RKO (cell line): ENCODE measurements at places on chromosomes 13 and 19.
A peak's percentile ranks its signal among the peaks of the same experiment; 100 is the strongest.

GRCh38 chr19:13883516-13884064, 6.7 kb downstream of the NANOS3 start:
- DNase-seq: no peak

- no peak for DNase-seq
These were observed 635 bp upstream of the PCCA start for GRCh38 chr13:100088273-100088643.

- DNase-seq: no peak
These were observed 276.5 kb downstream of the GPC6 start for GRCh38 chr13:93502987-93503615.

DNA sequence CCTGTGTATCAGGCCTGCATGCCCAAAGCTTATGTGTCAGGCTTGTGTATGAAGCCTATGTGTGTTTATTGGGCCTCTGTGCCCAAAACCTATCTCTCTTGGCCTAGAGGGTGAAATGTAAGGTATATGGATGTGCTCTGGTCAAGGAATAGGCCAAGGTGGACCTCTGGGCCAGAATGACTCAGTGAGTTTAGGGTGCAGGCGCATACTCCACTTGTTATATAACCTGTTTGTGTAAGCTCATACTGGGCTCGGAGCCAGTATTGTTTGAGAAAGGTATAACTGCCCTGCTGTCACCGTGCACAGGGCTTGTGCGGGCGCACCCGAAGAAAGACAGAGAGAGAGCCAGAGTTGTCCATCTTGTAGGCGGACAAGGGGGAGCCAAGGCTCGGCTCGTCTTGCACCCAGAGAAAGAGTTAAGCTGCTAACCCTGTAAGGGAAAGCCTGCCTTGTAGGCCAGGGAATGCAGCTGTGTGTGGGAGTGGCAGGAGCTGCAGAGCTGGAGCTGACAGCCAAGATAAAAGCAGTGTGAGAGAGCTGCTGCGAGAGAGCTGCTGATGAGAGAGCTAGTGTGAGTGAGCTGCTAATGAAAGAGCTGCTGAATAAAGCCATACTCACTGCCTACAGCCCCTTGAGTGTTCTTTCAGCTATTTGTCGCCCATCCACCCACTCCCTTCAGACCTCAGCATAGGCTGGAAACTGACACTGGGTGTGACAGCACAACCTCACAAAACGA, 43.4 kb upstream of the N4BP2L1 start:
- DNase-seq: no peak

GRCh38 chr13:45393941-45394570, 24.1 kb downstream of the SLC25A30 start:
- DNase-seq: peak; percentile 71

DNA sequence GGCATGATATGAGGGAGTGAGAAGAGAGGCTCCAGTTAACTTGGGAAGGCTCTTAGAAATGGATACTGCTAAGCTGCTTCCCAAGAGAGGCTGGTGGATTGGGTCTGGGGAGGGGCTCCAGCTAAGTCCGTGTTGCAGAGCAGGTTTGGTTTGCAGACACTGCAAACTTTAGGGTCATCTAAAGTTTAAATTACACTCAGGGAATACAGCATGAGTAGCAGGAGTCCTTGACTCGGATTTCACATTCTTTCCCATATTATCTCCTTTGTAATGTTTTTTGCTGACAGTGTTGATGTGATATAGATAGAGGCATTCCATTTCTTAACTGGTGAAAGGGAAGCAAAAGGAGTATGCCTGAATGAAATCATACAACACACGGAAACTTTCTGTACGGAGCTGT, 31.9 kb downstream of the SGCG start:
- DNase-seq: no peak

GRCh38 chr13:112366907-112367646, 9.1 kb upstream of the SPACA7 start:
- no peak for DNase-seq

DNA sequence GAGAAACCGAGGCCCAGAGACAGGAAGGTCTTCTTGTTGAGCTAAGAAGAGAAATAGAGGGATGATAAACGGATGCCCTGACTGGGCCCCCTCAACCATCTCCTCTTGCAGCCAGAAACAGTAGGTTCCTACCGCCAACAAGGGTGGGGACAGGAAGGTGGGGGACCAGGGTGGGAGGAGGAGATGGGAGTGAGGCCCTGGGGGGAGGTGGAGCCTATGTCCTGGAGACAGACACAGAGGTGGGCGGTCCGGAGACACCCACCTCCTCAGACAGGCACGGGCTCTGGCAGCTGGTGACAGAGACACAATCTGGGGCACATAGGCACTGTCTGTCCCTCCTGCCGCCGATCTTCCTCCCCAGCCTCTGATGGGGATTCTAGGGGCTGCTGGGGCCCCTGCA, 16.9 kb downstream of the GADD45B start:
- DNase-seq: no peak
